ENCODE measurements at places on chromosomes 4 and X.
A peak's percentile ranks its signal among the peaks of the same experiment; 100 is the strongest.

DNA sequence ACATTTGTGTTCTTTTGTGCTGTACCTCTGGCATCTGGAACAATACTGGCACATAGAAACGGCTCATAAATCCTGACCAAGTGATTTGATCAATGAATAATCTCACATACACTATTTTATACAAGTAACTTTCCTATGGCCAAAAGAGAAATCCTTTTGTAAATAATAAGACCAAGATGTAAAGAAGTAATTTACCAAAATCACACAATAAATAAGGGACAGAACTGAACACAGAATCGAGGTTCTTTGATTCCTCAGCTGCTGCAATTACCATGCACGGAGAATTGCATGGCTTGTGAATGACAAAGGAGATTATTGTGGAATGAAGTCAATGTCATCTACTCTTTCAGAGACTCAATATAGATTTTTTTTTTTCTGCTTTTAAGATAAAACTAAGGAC is 576.8 kb upstream of the SMIM31 start:
- DNase-seq: no peak

DNA sequence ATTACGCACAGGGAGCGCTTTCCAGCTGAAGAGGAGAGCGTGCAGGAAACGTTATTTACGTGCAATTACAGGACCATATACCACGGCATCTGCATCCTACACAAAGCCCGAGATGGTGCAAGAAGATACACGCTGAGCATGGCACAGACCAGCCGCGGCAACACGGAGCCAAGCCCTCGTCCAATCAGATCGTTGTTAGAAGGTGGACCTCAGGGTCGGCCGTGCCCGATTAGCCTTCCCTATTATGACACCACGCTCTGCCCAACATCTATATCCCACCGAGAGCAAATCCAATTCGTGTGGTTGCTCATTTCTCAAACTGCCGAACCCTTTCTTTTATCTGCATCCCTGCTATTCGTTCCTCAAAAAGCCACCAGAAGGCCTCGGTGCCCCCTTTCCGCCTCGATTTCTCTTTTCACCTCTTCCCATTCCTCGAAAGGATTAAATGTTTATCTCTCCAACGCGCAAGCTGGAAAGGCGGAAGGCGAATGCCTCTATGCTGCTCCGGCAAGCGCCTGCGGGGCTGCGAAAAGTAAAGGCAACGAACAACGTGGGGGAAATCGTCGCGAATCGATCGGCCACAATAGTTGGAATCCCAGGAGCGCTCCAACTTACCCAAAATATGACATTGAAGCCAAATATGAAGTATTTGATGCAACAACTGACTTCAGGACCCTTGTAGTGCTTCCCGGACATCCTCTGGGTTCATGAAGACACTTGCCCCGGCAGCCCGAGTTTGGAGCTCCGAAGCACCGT is 702 bp downstream of the TSPAN5 start:
- DNase-seq: no peak

DNA sequence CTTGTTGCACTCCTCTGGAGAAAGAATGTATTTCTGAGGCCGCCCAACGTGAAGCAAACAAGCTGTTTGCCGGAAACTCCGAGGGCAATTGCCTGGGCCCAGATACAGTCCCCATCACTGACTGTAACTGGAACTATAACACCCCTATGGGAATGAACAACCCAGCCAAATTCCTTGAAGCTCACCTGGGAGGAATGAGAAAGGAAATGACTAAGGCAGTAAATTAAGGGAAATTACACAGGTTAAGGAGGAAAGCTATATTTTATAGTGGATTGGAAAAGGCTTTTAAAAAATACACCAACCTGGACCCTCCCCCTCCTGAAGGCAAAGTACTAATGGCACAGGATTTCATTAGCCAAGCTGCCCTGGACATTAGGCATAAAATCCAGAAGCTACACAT is 11.7 kb upstream of the HERC5 start:
- no peak for DNase-seq

DNA sequence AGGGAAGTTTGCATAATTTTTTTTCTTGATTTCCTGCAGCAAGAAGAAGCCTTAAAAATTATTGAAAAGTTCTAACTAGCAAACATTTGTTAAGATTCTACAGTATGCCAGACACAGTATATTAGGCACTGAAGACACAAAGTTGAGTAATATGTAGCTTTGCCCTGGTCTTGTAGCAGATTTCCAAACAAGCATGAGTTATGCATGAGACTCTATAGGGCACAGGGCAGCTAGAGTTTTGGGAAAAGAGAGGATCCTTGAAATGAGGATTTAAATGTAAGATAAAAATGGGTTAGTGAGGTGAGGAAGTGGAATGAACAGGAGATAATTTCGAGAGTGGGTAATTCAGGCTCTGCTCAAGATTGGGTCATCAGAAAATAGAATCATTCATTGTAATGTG is 8.6 kb upstream of the GPRIN3 start:
- DNase-seq: no peak

- DNase-seq: no peak
These were observed 5.5 kb downstream of the ARHGAP36 start for GRCh38 chrX:131063613-131064012.

- no peak for DNase-seq
These were observed 17.8 kb upstream of the PAGE2B start for GRCh38 chrX:55056820-55057674.

GRCh38 chr4:76637712-76638361 is 202.8 kb downstream of the SHROOM3 start:
- DNase-seq: no peak

DNA sequence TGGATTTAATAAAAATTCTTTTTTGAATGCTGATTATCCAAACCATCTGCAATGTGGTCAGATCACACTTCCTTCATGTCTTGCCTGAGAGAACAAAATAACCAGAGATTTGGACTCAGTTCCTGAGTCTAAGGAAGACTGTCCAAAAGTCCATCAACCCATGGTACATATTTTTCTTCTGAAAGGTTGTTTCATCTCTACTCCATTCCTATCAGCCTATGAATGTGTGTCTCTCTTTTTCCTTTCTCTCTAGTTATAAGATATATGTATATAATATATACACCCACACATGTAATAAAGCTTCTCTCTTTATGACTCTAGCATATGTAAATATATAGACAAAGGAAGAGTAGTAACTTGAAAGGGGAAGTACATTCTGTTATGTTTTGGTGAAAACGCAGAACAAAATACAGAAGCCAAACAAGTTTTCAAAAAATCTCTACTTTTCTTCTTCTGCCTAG is 226.9 kb downstream of the ARHGAP24 start:
- no peak for DNase-seq

DNA sequence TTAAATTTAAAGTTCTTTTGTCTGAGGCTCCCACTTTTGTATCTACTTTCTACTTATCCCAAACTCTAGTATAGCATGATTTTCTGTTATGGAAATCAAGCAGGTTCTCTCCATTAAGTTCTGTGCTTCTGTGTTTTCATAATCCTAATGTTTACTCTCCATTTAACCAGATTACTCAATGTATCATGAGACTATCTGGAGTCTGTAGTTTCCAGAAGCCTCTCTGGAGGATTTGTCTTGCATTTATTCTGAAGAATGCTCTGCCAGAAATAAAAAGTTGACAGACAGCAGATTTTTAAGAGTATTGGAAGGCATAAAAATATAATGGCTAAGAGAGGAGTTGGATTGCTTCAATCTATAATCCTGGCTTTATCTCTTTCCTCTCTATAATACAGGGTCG is 39.2 kb upstream of the PLS3 start:
- no peak for DNase-seq

GRCh38 chr4:73187325-73187724 is 71.3 kb downstream of the ANKRD17 start:
- no peak for DNase-seq

GRCh38 chr4:41339812-41340809 is 83.4 kb downstream of the UCHL1 start:
- peak; percentile 88 for DNase-seq

GRCh38 chr4:56681853-56682525 is 893 bp upstream of the HOPX start:
- DNase-seq: no peak
